ENCODE measurements at places on chromosomes 6 and 20. TPM values are rescaled to one million over a fixed set of nuclear protein-coding genes. Genes with fewer than 3 reads are reported as not detected.

Gene CPNE5
- total RNA-seq, result 2.5 TPM

GRCh38 chr6:11069760-11070159 lies 23.9 kb upstream of the SMIM13 start:
- no peaks in the 10 kb centered on the region for H3K4me1 ChIP-seq
- no peaks in the 10 kb centered on the region for H3K27me3 ChIP-seq
- no peak for DNase-seq
- no peaks in the 10 kb centered on the region for H3K36me3 ChIP-seq
- H3K27ac ChIP-seq, result no peak overlapping the region
- H3K4me3 ChIP-seq, result no peak overlapping the region

- H3K36me3 ChIP-seq, result no peaks in the 10 kb centered on the region
- no peak overlapping the region for H3K27ac ChIP-seq
- no peaks in the 10 kb centered on the region for H3K4me1 ChIP-seq
- DNase-seq, result no peak
- H3K27me3 ChIP-seq, result no peaks in the 10 kb centered on the region
Observed at GRCh38 chr20:11170565-11170964, 496.8 kb upstream of the JAG1 start.

GRCh38 chr20:17488916-17489600 lies 42.1 kb downstream of the BFSP1 start:
- H3K27ac ChIP-seq, result no peak overlapping the region
- no peaks in the 10 kb centered on the region for H3K4me1 ChIP-seq
- no peaks in the 10 kb centered on the region for H3K27me3 ChIP-seq
- H3K36me3 ChIP-seq, result no peaks in the 10 kb centered on the region
- no peak overlapping the region for H3K4me3 ChIP-seq

DNA sequence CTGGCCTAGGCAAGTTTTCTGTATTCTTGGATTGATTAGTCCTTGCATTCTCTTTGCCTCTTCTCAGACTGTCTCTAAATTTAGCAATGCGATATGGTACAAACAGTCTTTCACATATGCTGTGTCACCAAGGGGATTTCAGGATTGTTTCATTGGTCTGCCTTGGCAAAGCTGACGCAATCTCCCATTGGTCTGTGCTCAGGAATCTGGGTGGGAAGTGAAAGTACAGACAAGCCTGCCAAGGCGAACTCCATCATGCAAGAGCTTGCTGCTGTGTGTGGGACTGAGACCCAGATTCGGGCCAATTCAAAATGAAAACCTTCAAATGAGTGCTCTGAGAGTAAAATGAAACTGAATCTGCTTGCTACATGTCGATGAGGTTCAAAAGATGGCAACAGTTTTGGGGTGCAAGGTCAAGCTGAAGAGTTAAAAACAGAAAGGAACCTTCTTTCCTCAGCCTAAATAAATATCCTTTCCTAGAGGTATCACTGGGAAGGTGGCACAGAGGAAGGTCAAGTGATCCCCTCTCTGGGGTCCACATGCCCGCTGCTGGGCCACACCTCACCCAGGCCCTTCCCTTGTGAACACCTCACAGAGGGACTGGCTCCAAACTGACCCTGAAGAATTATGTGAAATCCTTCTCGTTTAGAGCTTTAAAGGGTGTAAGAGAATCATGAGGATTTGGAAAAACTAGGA lies 198.8 kb upstream of the PREP start:
- DNase-seq, result no peak
- H3K4me1 ChIP-seq, result peaks cover 30% of the 10 kb centered on the region
- peak overlapping the region; percentile 86 for H3K27ac ChIP-seq
- peak overlapping the region; percentile 11 for H3K4me3 ChIP-seq

Gene RBBP8NL
- 6.2 TPM for total RNA-seq
